ENCODE measurements at places on chromosomes 16 and 17. TPM values are rescaled to one million over a fixed set of nuclear protein-coding genes. Genes with fewer than 3 reads are reported as not detected.

Gene TBC1D3
- not detected for total RNA-seq

Gene HLF
- 26.3 TPM for total RNA-seq

Gene CDH15
- total RNA-seq: 0.39 TPM

Gene DHRS7C
- total RNA-seq: not detected

Gene STAT5A
- total RNA-seq: 33.7 TPM

DNA sequence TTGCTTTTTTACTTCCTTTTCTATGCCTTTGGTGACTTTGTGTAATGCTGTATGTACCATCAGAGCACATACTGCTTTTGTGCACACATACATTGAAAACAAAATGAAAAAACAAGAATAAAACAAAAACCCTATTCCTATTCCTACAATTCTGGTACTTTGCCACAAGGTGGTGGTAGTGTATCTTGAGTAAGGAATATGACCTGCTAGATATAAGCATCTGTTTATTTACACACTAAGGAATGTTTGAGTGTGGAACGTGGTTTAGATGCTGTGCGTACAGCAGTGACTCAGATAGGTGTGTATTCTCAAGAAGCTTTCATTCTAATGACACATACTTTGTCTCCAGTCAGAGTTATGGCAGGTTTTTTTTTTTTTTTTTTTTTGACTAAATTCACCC, 606.2 kb downstream of the WWOX start:
- H3K27me3 ChIP-seq: no peaks in the 10 kb centered on the region
- no peak overlapping the region for H3K27ac ChIP-seq
- DNase-seq: no peak
- H3K4me1 ChIP-seq: no peaks in the 10 kb centered on the region

- H3K36me3 ChIP-seq: no peaks in the 10 kb centered on the region
- H3K27ac ChIP-seq: no peak overlapping the region
- no peak for DNase-seq
Measured at GRCh38 chr16:2715064-2715463, 5.0 kb downstream of the PRSS27 start.

- no peak overlapping the region for H3K27ac ChIP-seq
- H3K36me3 ChIP-seq: no peaks in the 10 kb centered on the region
- H3K4me1 ChIP-seq: peaks cover 7% of the 10 kb centered on the region
- H3K4me3 ChIP-seq: no peak overlapping the region
Measured at GRCh38 chr17:4751932-4752331, 12.2 kb upstream of the CXCL16 start.

DNA sequence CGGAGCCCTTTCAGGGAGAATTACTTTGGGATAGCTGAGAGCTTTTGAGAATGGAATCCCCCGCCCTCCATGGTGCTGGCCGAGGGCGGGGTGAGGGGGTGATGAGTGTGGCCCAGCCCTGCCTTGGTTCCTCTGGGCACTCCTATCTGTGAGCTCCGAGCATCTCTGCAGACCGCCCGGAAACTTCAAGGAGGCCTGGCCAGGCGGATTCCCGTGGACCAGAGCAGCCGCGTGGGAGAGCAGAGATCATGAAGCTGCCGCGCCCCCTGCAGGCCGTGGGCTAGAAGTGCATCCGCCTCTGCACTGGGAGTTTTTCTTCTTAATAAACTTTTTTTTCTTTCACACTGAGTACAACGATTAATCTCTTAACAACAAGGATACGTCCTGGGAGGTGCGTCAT, 392.9 kb upstream of the EEF2KMT start:
- no peaks in the 10 kb centered on the region for H3K36me3 ChIP-seq
- H3K27ac ChIP-seq: no peak overlapping the region
- H3K4me1 ChIP-seq: no peaks in the 10 kb centered on the region

GRCh38 chr17:2025622-2026309, 632 bp upstream of the RTN4RL1 start:
- H3K27ac ChIP-seq: peak overlapping the region; percentile 56
- H3K4me1 ChIP-seq: peaks cover 32% of the 10 kb centered on the region
- DNase-seq: peak; percentile 86
- no peaks in the 10 kb centered on the region for H3K27me3 ChIP-seq
- H3K36me3 ChIP-seq: no peaks in the 10 kb centered on the region

GRCh38 chr17:33115366-33115765, 123.7 kb downstream of the SPACA3 start:
- no peak for DNase-seq
- H3K27me3 ChIP-seq: no peaks in the 10 kb centered on the region
- H3K4me1 ChIP-seq: no peaks in the 10 kb centered on the region
- no peak overlapping the region for H3K27ac ChIP-seq

DNA sequence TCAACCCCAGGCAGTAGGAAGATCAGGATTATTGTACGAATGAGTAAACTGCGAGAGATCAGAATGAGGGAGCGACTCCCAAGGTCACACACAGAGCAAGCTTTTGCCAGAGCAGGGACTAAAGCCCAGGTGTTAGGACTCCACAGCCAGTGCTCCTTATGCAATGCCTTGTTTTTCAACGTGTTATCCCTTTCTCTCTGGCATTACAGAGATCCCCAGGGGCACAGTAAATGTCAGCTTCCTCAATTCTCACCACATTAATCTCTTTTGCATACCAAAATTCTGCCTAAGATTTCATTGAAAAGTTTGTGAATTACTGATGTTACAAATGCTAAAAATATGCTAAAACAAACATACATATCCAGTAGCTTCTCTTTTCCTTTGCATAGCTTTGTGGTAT, 68.1 kb upstream of the CES5A start:
- no peaks in the 10 kb centered on the region for H3K27me3 ChIP-seq
- H3K4me1 ChIP-seq: no peaks in the 10 kb centered on the region
- no peak overlapping the region for H3K4me3 ChIP-seq
- no peak overlapping the region for H3K27ac ChIP-seq
- no peak for DNase-seq

DNA sequence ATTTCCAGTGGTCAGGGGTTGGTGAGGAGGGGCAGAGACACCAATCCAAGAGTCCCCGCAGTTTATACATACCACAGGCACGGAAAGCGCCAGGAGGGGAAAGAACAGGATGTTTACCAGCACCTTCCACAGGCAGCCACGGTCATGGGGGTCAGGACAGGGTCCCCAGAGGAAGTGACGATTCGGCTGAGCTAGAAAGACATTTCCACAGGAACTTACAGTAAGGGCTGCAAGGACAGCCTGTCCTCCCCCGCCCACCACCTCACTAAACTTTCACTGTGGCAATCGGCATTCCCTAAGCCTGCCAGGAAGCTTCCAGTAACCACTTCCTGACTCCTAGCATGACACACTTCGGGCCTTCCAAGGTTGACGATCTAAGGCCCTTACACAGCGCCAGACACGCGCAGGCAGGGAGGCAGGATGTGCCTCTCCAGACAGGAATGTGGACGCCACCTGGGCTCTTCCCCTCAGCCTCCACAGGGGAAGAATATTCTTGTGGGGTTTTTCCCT, 1.2 kb upstream of the MT2A start:
- H3K4me1 ChIP-seq: peaks cover 50% of the 10 kb centered on the region
- H3K27ac ChIP-seq: peak overlapping the region; percentile 98
- H3K27me3 ChIP-seq: no peaks in the 10 kb centered on the region
- H3K4me3 ChIP-seq: peak overlapping the region; percentile 80
- H3K36me3 ChIP-seq: no peaks in the 10 kb centered on the region

DNA sequence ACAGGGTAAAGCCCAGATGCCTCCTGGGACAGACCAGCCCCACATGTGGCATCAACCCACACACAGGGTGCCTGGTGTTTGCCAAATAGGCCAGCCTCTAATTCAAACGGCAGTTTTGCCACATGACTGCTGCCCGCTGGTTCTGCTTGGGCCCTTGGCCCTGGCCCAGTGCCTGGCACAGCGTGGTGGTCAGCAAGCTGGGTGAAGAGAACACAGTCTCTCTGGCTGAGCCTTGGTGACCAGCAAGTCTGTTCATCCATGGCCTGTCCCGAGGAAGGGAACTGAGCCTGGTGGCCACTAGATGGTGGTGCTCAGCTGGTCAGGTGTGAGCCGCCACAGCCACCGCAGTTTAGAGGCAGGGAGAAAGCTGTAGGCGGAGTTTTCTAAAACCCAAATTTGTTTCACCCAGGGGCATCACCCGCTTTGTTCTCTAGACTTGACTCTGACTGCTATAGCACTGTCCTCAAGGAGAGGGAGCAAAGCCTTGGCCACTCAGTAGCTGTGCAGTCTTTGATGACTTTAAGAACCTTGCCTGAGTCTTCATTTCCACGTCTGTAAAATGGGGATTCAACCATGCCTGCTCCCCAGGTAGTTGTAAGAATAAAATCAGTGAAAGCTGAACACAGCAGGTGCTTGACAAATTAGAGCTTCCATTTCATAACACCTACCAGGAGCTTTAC, 4.7 kb upstream of the GFAP start:
- no peak overlapping the region for H3K27ac ChIP-seq
- H3K4me3 ChIP-seq: no peak overlapping the region
- no peaks in the 10 kb centered on the region for H3K27me3 ChIP-seq
- no peaks in the 10 kb centered on the region for H3K4me1 ChIP-seq
- H3K36me3 ChIP-seq: no peaks in the 10 kb centered on the region

DNA sequence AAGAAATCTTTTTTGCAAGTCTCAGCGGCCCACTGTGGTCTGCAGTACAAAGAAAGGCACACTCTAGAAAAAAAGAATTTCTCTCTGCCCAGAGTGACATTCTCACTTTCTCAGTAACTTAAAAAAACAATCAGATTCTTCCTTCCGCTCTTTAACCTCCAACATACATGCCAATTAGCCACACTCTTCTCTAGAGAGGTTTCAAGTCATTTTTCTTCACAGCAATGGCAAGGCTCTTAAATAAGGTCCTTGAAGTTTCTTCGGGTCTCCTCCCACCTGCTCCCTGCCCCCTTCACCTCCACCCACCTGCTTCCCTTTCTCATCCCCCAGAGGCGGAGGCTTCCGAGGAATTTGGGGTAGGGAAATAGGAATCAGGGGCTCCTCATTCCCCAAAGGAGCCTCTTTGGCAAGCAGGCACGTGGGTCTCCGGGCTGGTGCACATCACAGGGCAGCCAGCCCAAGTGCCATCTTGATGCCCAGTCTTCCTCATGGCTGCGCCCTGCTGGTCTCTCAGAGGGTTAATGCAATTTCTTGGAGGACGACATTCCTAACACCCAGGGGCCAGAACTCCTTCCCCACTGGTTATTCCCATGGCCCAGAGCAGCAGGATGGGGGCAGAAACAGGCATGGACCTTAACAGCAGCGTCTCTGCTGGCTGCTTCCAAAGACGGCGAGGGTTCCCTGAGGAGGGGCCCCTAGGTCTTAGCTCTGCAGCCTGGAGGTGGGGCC, 855 bp upstream of the MEOX1 start:
- no peak for DNase-seq
- no peak overlapping the region for H3K4me3 ChIP-seq
- H3K4me1 ChIP-seq: peaks cover 7% of the 10 kb centered on the region
- H3K27me3 ChIP-seq: no peaks in the 10 kb centered on the region
- no peaks in the 10 kb centered on the region for H3K36me3 ChIP-seq

DNA sequence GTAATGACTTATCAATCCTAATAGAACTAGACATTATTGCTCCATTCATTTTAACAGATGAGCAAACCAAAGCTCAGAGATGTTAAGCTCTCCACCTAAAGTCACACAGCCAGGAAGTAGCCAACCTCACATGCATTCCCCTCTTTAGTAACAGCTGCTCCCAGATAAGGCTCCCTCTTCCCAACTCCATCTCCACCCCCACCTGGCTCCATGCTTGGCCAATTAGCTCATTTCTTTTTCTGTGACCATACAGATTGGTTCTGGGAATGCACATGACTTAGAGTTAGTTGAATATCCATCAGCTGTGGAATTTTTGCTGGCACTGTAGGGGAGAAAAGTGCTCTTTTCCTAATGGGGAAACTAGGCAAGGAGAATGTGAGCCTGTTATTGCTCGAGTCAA, 13.0 kb downstream of the CBLN1 start:
- H3K4me3 ChIP-seq: no peak overlapping the region
- H3K27ac ChIP-seq: no peak overlapping the region
- DNase-seq: no peak
- no peaks in the 10 kb centered on the region for H3K36me3 ChIP-seq
- no peaks in the 10 kb centered on the region for H3K27me3 ChIP-seq

GRCh38 chr17:51901242-51901641, 257.3 kb downstream of the CA10 start:
- H3K4me1 ChIP-seq: no peaks in the 10 kb centered on the region
- H3K4me3 ChIP-seq: no peak overlapping the region

GRCh38 chr17:73232587-73233373, 28.9 kb downstream of the CPSF4L start:
- peak overlapping the region; percentile 93 for H3K27ac ChIP-seq
- H3K36me3 ChIP-seq: no peaks in the 10 kb centered on the region
- peak overlapping the region; percentile 98 for H3K4me3 ChIP-seq
- no peaks in the 10 kb centered on the region for H3K27me3 ChIP-seq

DNA sequence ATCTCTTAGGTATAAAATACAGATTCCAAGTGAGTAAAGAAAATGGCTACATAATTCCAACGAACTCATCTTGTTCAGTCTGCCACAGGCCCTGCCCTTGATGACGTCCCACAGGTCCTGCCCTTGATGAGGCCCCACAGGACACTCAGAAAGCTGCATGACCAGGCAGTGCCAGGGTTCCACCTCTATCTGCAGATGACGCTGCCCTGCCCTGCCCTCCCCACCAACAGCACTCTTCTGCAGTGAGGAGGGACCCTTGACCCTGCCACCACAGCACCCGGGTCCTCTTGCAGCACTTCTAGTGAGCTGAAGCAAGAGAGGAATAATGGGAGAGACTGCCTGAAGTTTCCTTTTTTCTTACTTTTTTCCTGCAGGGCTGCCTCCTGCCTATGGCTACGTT, 118.4 kb downstream of the VPS53 start:
- H3K36me3 ChIP-seq: no peaks in the 10 kb centered on the region
- no peak overlapping the region for H3K27ac ChIP-seq
- peak; percentile 53 for DNase-seq
- no peak overlapping the region for H3K4me3 ChIP-seq
- peaks cover 12% of the 10 kb centered on the region for H3K4me1 ChIP-seq

DNA sequence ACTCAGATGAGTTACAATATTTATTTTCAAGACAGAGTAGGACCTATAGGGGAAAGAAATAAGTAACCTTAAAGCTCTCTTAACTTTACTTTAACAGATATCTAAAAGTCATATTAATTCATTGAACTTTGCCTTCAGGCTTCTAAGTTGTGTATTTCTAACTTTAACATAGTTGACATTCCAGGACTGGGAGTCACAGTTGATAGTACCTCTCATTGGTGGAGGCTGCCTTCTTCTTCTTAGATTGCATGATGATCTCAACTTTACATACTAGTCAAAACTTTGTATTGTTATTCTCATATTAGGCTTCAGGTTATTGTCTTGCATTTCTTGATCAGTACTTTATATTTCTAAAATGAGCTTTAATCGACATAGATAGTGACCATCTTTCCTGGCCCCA, 350.1 kb upstream of the KIF2B start:
- no peak overlapping the region for H3K4me3 ChIP-seq
- H3K4me1 ChIP-seq: no peaks in the 10 kb centered on the region
- H3K36me3 ChIP-seq: no peaks in the 10 kb centered on the region
